ENCODE measurements at places on chromosomes 16 and 17.

DNA sequence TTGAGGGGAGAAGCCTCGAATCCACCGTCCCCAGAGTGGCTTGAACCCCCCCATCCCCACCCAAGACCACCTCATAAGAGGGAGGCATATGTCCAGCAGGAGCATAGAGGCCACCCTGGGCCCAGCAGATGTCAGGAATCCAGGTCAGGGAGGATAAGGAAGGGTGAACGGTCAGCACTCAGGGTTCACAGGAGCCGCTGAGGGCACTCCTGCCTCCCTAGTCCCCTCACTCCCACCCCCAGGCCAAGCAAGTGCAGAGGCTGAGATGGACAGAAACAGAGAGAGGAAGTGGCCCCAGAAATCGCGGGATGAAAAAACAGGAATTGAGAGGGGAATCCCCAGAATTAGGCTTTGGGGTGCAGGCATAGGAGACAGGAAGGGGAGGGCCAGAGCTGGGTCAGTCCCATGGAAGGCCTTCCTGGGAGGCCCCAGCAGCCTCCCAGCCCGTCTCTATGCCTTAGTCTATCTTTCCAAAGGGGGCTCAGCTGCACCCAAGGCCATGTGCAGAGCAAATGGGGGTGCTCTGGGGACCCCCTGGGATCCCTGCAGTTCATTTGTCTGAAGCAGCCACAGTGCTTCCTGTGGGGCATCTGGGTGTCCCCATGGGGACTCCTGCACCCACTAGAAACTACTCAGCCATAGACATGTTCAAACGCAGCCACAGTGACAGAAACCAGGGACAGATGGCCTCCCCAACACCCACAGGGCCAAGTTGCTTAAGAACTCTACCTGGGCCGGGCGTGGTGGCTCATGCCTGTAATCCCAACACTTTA, 1.7 kb downstream of the CMTM3 start:
- DNase-seq: no peak

DNA sequence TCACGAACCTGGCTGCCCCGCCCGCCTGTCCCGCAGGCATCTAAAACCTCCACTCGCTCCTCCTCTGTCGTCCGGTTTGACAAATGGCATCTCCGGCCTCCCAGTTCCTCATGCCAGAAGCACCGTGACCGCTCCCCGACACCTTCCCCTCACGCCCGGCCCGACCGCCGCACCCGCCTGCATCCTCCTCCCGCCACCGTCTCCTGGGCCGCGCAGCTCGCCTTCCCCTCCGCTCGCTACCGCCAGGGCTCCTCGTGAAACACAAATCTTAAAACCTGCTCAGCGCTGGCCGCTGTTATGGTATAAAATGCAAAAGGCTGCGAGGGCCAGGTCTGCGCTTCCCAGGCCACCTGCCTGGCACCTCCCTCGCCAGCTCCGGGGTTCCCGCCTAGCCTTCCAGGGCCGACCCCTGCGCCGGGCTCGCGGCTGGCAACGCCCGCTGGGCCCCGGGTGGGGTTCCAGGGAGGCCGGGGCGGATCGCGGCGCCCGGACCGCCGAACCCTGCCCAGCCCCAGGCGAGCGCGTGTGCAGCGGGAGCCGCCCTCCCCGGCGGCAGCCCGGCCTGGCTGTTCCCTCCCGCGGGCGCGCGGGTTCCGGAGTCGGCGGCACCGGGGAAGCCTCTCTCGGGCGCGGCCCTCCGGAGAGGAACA, 488 bp downstream of the SPSB3 start:
- DNase-seq: peak; percentile 34

DNA sequence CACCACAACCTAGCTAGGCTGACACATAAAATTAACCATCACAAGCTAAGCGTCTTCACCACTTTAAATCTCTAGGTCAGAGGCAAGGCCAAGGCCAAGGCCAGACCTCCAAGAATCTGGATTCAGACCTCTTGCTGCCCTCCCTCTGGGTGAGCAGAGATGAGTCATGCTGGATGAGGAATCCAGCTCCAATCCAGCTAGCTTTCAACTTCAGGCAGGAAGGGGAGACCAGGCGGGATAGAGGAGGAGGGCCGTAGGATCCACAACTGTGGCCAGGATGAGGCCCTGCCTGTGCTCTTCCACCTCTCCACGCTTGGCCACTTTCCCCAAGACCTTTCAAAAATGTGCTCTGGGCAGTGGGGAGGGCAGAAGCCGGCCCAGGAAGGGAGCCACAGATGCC, 14.7 kb downstream of the LRRC75A start:
- DNase-seq: no peak

DNA sequence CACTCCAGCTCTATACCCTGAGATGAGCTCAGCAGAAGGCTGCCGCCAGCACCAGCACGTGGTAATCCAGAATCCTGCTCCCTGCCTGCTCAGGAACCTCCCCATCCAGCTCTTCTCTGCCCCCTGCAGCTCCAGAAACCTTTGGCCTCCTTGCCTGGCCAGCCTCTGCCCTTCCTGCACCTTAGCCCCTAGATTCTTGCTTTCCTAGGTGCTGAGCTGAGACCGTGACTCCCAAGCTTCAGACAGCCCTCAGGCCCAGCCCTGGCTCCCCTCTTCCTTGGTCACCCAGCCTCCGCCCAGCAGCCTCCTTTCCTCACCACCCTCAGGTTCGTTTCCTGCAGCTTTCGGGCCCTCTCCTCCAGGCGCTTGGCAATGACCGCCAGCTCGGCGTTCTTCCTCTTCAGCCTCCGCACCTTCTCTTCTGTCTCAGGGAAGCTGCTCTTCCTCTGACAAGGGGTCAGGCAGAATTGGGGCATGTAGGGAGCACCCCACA, 2.6 kb downstream of the TSPOAP1 start:
- no peak for DNase-seq

- DNase-seq: peak; percentile 63
These were observed 57.9 kb downstream of the SDK2 start for GRCh38 chr17:73586275-73586832.
